GM12864 (cell line): ENCODE measurements at places on chromosomes 3 and 15.

DNA sequence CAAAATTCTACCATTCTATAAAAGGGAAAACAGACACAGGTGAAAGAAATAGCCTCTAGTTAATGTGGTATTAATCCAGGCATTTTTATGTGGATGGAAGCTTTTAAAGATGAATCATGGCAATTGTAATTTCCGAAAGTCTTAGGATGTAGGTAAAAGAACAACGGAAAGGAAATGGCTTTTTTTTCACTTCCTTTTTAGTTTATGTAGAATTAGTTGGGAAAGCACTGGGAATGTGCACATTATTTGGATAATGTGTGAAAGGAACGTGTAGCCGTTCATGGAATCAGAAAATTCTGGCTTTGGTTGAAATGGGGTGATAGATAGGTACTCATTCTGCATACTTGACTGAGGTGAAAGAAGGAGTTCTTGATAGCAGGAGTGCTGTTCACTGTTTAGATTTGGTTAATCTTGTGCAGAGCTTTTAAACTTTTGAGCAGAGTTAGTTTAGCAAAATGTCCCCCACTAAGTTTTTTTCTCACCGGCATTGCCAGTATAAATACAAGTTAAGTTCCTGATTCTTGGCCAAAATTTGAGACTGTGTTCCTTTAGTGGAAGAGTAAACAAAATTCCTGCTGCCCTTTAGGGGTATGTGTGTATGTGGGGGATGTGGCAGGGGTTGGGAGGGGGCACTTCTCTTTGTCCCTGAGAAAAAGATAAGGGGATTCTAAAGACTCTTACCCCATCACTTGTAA is 20.2 kb upstream of the UTS2B start:
- DNase-seq = no peak

- DNase-seq = no peak
These were observed 35.9 kb upstream of the MAP3K13 start for GRCh38 chr3:185327062-185327461.

- no peak for DNase-seq
These were observed 139.0 kb upstream of the RBMS3 start for GRCh38 chr3:29141918-29142275.

- DNase-seq = no peak
These were observed 156.2 kb downstream of the MEGF11 start for GRCh38 chr15:66097151-66098021.

GRCh38 chr15:59278120-59278519 is 71.5 kb downstream of the LDHAL6B start:
- DNase-seq = no peak

DNA sequence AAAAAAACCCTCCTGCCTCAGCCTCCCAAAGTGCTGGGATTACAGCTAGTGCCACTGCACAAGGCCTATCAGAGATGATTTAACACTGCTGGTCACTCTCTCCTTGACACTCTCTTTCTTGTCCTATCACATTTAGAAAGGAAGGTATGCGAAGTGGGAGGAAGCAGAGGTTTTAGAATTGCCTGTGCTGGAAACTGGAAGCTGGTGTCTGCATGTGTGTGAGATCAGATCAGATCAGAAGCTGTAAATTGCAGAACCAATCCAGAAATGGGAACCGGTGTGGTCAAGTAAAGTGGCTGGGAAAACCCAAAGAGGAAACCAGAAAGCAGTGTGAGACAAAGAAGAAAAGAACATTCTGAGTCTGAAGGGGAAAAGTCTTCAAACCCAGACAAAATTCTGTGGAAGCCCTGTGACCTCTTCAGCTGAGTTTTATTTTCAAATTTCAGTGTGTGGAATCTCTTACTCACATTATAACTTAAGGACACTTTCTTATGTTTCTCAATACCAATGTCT is 2.8 kb downstream of the EFHB start:
- DNase-seq = peak; percentile 53

DNA sequence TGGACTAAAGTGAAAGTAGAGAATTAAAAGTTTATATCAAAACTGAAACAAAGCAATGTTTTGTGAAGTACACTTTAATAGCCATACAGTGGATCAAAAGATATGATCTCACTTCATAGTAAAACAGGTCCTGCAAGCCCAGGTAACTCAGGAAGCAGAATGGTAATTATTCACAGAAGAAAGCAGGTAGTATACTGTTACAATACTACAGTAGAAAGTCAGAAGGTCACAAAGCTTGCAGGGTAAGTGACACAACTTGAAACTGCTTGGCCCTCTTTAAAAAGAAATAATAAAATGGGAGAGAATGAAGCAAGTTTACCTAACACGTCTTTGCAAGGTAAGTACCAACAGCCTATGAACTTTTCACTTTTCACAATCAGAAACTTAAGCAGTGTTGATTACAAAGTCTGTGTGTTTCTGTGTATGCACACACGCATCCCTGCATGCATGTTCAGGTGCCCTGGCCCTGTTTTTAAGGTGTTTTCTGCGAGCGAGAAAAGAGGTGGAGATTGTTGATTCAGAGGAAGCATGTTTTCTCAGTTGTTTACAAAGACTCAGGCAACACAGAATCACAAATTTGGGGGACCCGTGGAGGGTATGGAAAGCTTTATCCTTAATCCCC is at the start of gene NAALADL2:
Gene NAALADL2 (plus strand): TSS at position 221 of the 622 bp plus-strand sequence.
- DNase-seq = no peak

DNA sequence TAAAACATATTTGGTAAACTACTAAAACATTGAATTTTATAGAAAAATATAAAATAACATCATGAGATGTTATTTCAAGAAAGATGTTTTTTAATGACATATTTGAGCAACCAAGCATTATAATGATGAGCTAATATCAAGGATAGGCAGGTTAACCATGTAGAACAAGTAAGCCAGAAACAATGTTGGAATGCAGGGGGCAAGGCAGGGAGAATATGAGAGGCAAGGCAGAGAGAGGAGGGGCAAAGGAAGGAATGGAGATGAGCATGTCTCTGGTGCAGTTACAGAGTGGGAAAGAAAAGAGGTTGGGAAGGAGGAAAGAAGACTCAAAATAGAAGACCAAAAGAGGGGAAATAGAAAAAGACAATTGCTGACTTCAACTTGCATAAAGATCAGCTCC is 390.4 kb downstream of the MCTP2 start:
- no peak for DNase-seq

DNA sequence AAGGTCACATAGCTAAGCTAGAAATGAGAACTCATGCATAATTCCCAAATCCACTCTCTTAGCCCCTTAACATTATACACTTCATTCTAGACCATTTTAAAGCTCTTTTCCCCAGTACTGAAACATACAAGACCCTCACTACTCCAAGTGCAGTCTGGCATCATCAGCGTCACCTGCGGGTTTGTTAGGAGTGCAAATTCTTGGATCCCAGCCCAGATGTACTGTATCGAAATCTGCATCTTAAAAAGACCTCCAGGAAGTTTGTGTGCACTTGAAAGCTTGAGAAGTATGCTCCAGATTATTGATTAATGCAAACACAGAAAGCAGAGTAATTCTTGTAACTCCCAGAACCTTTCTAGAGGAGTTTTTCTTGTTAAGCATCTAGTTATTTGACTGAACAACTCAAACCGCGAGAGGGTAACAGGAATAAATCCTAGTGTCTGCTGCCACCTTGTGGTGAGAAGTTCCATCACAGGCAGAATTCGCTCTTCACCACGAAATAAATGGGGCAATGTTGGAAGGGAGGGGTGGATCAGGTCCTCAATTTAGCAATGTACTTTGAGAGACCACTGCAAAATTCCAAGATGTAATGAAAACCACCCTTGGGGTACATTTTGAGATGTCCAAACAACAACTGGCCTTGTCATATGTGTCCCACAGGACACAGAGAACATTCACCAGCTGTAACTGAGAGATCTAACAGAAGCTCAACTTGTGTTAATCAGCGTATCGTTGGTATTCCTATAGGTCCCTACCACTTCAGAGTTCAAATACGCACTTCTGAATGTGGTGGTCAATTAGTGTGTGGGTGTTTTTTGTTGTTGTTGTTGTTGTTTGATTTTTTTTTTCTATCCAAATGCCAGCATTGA is 583 bp upstream of the C3orf49 start:
- DNase-seq = peak; percentile 15

DNA sequence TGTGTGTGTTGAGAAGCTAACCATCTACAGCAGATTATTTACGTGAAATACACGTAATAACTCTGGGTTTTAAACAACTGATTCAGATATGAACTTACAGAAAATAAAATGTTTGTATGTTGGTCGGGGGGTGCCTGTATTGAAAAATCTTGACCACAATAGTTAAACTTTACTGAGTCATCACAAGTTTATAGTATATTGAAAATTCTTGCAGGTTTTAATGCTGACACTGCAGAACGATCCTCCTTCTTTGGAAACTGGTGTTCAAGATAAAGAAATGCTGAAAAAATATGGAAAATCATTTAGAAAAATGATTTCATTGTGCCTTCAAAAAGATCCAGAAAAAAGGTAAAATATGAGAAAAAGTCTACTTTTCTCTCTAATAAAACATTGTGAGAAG is 41.3 kb upstream of the SLC22A13 start:
- no peak for DNase-seq

DNA sequence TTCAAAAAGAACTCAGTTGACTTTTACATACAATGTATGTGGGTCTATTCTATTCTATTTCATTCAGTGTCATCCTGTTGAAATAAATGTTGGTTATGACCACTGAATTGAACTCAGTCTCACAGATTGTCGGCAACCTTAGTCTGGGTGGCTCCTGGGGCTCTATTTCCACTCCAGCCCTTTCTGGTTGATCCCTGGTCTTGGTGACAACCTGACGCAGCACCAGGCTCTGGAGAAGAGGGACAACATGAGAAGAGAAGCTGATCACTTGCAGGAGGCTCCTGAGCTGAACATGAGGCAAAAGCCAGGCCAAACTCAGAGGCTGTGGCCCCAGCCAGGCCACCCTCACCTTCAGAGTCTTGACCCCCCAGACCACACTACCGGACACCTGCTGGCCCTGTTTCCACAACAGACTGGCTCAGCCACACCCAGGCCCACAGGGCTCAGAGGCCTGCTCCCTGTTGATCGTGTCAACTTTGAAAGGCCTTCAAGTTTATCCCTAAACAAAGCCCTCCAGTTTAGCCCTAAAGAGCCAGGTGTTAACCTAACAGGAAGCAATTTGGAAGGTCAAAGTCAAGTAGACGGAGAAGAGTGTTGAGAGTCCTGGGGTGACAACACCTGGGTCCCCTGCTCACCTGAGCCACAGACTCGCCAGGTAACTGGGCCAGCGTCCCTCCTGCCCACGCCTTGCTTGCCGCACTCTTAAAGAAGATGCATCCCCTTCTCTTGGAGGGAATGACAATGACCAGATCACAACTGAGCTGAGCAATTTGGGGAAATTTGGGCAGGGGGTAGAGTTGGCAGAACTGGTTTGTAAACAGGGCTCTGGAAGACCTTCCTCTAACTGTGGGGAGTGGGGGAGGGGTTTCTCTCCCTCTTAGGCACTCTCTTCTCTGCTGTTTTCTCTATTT is 15.4 kb upstream of the MUC20 start:
- DNase-seq = no peak

DNA sequence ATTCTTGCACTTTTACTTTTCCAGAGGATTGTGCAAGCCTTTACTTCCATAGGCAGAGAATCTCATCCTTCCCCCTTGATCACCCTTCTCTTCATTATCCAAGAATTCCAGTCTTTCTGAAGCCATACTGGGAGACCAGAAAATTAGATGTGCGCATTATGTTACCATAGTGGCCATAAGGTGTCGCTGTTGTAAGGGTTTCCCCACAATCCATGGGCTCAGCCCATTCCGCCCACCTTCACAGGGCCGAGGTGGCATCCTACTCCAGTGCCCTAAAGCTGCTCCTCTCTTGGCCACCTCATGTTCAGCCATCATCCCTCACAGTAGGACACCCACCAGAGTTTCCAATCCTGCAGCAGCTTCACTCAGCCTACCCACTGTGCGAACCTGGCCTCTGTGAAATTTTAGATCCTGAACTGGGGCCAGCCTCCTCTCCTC is 35.0 kb downstream of the CTSH start:
- DNase-seq = no peak

GRCh38 chr15:30943654-30944335 is 40.1 kb downstream of the FAN1 start:
- no peak for DNase-seq

- no peak for DNase-seq
These were observed 472.7 kb upstream of the ARL6 start for GRCh38 chr3:97291901-97292300.

GRCh38 chr3:31185062-31185357 is 290.5 kb upstream of the GADL1 start:
- no peak for DNase-seq

DNA sequence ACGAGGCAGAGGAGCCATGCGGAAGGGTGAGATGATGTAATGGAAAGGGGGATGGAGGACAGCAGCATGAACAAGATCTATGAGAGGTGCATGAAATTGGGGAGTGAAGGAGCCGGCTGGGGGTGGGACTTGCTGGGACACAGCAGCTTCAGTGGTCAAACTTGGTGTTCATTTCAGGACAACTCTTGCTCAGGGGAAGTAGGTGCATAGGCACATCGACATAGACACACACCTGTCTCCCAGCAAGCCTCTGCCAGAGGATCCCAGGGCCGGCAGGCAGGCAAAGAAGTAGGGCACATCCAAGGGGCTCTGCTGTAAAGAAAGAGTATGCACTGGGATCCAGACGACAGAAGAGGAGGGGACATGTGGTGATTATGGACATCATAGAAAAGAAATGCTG is 113.1 kb upstream of the NR2E3 start:
- DNase-seq = no peak

DNA sequence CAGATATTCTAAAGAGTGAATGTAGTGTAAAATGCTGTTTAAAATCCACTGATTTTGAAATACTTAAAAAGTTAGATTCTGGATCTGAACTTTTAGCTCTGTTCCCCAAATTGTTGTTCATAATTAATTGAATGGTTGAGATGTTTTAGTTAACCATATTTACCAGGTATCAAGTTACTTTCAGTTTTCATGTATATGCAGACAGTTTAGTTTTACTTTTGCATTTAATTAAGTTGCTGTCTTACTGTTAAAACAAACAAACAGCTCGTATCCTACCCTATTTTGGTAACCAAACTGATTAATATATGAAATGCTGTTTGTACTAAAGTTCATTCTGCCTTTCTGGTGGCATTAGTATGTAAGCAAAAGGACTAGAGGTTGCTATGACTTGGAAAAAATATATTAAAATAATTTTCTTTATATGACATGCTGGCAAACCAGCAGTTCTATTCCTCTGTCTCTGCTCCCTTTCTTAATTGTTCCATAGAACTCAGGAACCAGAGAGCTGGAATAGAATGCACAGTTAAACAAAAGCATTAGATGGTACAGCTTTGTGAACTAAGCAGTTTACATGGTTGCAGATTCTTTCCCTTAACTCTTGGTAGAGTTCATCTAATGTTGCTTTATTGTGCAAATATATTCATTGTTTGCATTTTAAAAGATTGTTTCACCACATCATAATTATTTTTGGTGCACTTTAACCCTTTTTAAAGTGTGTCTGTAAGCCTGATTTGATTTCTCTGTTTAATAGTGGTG is 39.5 kb upstream of the SCAANT1 start:
- DNase-seq = no peak

GRCh38 chr15:87365186-87365585 is 891.4 kb downstream of the NTRK3 start:
- no peak for DNase-seq

GRCh38 chr15:57792724-57793449 is 86.4 kb downstream of the POLR2M start:
- no peak for DNase-seq
